Skin of body (tissue), 3 donors: ENCODE measurements at places on chromosomes 7 and 10.

DNA sequence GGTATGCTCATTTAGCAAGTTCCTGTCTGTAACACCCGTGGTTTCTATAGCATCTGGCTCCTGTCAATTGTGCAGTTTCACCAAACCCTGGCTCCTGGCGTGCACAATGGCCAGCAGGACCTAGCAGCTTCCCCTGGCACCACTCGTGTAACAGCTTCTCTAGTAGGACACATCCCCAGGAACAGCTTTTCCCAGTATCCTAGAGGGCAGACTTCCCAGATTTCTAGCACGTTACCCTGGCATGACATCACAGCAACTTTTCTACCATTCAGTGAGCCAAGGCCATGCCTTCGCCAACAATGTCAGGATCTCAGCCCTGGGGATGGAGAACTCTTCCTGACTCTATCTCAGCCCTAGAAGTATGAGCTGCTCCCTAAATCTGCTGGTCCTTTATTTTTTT is 6.5 kb downstream of the YME1L1 start:
- DNase-seq = no peak

DNA sequence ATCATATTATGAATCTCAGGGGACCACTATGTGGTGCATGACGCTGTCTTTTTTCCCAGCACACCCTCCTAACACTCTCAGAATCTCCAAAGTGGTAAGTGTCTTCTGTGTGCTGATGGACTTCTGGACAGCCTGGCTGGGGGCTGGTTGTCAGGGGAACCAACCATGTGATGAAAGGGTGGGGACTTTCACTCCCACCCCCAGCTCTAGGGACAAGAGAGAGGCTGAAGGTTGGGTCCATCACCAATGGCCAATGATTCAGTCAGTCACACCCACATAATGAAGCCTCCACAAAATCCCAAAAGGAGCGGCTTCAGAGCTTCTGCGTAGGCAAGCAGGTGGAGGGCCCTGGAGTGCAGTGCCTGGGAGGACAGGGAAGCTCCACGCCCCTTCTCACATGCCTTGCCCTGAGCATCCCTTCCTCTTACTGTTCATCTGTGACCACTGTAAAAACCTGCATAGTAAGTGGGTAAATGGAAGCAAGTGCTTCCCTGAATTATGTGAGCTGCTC is 44.6 kb downstream of the RASGEF1A start:
- DNase-seq = no peak

GRCh38 chr7:8939446-8939845 is 506.0 kb downstream of the NXPH1 start:
- no peak for DNase-seq

- DNase-seq = no peak
Measured at GRCh38 chr7:81883801-81884393, 114.0 kb upstream of the HGF start.

DNA sequence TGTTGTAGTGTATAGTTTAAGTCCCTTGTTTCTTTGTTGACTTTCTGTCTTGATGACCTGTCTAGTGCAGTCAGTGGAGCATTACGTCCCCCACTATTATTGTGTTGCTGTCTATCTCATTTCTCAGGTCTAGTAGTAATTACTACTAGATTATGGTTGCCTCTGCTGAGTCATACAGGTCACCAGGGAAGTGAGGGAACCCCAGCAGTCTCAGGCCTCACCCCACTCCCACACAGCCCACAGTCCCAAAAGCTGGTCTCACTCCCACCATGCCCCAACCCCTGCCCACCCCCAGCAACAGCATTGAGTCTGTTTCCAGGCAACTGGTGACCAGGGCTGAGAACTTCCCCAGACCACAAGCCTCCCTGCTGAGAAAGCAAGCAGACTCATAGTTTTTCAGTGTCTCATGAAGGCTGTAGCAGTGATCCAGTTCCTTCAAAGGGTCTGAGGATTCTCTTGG is 88.0 kb downstream of the PLXDC2 start:
- DNase-seq = no peak

GRCh38 chr10:3241274-3241921 is 68.8 kb upstream of the PITRM1 start:
- DNase-seq = no peak

DNA sequence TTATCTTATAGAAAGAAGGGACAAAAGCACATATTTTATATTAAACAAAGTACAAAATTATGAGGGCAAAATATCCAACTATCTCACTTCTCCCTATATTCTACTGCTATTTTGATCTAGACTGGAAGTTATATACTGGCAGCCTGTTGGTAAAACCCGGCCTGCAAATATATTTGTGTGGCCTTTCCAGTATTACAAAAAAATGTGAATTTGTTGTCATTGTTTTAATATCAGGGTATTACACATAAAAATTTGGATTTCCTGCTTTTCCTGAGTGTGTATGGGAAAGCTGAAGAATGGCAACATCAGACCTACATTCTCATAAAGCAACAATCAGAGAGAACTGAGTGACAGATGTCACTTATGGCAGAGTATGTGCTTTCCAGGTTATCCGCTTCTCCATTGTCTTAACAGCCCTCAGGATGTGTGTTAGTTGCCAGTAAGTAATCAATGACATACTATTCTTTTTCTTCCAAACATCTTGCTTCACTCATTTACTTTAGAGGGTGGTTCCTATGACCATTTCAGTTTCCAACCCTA is 7.3 kb downstream of the SYPL1 start:
- DNase-seq = no peak

DNA sequence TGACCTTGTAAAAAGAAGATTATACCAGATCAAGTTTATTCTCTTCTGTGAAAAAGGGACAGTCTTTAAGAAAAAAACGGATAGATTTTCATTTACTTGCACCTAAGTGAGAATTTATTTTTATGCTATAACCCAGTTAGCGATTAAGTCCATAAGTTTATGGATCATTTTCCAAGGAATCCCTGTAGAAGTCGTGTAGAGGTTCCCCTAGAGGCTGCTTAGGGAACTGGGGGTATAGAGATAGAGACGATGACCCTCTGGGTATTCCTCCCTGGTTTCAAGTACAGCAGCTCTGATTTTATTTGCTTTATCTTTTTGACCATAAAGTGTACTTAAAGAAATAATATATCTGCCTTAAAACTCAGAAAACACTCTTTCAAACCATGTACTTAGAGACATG is 648.4 kb upstream of the LRRTM3 start:
- DNase-seq = no peak

DNA sequence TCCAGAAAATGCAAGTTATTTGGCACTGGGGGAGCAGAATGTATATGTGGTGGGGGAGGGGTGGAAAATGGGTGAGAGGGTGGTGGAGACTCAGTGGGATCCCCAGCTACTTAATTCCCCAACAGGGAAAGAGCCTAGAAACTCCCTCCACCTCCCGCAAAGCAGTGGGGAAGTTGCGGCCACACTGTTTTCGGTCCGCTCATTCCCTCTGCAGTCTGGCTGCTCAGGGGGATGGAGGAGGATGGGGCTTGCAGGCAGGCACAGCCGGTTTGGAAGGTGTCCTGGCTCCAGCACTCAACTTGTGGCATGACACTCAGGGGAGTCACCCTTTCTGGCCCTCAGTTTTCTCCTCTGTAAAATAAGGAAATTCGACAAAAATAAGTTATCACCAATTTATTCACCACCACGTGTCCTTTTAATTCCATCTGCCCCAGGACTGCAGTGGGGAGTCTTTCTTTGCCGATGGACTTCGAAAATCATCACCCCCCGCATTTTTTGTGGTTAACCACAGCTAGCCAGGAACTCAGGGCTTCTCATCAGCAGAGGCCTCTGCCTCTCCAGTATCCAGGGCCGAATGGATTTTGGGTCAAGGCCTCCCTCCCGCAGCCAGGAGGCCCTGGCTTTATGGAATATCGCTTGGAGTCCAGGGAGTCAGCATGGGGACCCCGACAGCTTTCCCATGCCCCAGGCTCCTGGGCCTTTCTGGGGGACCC is 1.6 kb upstream of the HTRA1 start:
- DNase-seq = no peak

DNA sequence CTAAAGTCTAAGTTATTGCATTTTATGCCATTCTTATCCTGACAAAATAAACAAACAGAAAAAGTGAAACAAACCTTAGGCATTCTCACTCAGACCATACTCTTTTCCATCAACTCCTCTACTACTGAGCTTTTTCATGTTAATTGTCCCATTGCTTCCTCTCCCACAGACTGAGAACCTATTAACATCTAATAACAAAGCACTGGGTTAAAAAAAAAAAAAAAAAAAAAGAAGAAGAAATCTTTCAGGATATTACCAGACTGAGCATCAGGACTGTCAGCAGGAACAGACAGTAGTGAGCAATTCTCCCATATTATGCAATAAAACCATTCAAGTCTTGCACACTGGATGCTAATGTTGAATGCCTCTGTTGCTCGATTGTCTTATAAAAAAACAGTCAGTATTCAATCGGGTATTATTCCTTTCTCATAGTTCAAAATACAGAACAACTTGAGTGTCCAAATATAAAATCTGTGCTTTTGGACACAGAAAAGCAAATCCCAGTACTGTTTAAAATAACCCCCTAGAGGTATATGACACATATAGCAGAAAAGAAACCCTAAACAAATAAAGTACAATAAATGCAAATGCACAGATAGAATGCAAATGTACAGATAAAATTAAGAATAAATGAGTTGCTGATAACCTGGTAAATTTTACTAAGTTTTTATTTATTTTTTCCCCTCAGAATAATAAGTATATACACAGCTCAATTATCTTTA is 531.3 kb upstream of the LRRTM3 start:
- no peak for DNase-seq

- DNase-seq = no peak
Measured at GRCh38 chr10:5858811-5859210, 30.9 kb downstream of the ANKRD16 start.

DNA sequence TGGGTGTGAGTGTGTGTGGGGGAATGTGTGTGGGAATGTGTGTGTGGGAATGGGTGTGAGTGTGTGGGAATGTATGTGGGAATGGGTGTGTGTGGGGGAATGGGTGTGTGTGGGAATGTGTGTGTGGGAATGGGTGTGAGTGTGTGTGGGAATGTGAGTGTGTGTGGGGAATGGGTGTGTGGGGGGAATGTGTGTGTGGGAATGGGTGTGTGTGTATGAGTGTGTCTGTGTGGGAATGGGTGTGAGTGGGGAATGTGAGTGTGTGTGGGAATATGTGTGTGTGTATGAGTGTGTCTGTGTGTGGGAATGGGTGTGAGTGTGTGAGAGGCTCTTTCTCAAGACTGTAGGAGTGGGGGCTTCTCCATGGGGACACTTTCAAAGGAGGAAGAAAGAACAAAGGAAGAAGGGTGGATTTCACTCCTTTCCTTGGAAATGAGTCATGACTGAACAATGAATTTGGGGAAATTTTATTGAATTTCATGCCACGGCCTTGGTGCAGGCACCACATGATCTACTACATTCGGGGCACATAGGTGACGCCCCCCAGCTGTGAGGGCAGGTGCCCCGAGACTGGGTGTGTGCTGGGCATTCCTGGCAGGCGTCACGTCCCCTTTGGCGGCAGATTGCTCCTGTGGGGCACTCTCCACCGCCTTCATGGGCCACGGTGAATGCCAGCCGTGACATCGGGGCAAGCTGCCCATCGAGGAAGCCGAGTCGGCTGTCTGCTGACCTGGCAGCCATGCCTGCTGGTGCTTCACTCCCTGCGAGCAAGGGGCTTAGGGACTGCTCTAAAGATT is 88.8 kb upstream of the INSIG1 start:
- no peak for DNase-seq

DNA sequence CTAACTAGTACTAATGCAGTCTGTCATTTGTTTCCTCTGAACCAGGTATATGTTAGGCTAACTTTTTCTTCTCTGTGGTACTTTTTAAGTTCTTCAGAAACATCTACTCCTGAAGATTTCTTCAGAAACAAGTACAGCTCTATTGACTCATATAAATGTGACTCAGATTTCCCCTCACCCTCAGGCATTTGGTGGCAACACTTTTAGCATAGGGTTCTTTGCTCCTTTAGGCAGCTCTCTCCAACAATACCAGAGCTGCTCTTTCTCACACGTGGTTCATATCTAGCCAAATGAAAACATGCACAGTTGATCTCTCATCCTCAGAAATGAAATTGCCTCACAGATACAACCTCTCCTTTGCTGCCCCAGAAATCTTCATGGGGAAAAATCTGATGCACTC is 939.8 kb downstream of the SORCS1 start:
- no peak for DNase-seq

DNA sequence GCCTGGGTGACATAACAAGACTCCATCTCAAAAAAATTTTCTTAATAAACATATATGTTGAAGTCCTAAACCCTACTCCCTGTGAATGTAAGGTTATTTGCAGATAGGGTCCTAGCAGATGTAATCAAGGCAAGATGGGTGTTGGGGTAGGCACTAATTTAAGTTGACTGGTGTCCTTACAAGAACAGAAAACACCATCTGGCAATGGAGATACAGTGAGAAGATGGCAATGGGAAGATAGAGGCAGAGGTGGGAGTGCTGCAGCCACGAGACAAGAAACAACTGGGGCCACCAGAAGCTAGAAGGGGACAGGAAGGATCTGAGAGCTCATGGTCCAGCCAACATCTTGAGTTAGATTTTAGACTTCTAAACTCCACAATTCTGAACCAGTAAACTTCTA is 606.4 kb downstream of the CNTNAP2 start:
- DNase-seq = no peak

GRCh38 chr10:79438021-79438698 is 7.3 kb downstream of the ZCCHC24 start:
- DNase-seq = no peak

DNA sequence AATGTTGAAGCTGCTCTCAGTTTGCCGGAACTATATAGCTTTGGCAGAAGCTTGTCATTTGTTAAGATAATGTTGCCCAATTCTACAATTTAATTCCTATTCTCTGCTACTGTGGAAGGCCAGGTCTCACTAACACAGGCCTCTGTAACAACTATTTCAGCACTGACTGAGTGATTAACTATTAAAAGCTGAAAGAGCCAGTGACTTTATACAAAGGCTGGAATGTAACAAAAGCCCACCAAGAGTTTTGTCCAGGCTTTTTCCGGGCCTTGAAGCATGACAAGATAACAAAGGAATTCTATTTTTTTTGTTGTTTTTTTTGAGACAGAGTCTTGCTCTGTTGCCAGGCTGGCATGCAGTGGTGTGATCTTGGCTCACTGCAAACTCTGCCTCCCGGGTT is 795.6 kb downstream of the PHTF2 start:
- DNase-seq = no peak

DNA sequence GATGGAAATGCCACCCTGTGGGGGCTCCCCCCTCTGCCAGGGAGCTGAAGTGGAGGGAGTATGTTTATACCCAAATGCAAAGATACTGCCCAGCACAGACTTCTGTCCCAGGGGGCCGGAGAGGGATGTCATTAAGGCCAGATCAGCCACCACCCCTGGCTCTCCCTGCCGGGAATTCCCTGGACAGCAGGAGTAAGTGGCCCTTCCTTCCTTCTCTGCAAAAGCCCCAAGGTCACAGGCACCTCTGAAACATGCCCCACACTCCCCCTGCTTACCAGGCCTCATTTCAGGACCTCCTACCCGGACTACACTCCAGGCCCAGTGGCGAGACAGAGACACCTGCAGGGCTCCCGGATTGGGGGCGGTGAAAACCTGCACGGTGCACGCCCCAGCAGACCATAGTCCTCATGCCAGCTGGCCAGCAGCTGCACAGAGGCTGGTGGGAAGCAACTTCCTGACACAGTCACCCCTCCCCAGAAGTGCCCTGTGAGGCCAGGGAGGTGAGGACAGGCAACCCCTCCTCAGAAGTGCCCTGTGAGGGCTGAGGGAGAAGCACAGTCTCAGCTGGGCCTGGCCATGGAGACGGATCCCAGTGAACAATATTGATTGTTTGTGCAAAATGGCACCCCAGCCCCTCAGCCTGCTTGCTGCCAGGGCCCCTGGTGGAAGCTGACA is 33.0 kb upstream of the RET start:
- DNase-seq = no peak
